ENCODE measurements at places on chromosomes 3 and 15.

DNA sequence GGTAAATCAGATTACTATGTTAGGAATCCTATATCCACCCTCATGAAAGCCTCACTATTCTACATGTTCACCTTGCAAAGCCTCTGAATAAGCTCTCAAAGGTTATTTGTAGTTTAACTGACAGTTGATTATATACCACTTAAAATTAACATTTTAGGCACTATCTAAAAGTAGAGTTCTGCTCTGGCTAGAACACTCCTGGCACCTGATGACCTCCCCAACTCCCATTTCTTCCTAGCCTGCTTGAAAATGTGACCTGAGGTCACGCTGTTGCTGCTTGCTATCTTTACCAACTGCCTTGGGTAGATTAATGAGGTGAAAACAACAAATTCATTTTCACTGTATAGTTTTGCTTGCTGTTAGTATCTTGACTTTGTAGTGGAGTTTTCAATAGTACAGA lies 220.7 kb downstream of the GBE1 start:
- no peak for DNase-seq

DNA sequence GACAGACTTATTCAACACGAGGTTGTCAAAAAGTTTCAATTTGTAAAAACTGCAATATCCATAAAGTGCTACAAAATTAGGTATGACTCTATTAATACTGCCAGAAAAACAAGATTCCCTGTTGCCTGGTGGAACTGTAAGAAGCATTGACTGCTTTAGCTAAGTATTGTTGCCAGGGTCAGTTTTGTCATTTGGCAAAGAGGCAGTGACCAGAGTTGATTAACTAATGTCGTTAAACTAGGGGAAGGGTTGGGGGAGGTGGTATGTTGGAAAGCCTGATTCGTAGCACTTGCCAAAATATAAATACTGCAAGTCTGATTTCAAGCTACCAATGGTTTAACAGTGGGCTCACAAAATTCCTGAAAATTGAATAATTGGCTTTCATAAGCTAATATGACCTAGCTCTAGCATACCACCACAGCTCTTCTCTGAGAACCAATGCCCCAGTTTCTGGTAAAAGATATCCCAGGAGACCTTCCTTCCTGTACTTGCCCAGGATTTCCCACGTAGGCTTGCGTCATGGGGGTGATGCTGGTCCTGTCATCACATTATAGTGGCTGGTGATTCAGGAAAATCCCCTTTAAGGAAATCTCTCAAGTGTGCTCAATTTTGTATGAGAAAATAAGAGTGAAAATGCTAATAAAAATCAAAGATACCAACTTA lies 266.4 kb upstream of the TBC1D5 start:
- DNase-seq = no peak

- no peak for DNase-seq
Measured at GRCh38 chr3:134496471-134497071, 10.7 kb downstream of the CEP63 start.

GRCh38 chr15:69758810-69759790 lies 306.5 kb downstream of the RPLP1 start:
- no peak for DNase-seq

DNA sequence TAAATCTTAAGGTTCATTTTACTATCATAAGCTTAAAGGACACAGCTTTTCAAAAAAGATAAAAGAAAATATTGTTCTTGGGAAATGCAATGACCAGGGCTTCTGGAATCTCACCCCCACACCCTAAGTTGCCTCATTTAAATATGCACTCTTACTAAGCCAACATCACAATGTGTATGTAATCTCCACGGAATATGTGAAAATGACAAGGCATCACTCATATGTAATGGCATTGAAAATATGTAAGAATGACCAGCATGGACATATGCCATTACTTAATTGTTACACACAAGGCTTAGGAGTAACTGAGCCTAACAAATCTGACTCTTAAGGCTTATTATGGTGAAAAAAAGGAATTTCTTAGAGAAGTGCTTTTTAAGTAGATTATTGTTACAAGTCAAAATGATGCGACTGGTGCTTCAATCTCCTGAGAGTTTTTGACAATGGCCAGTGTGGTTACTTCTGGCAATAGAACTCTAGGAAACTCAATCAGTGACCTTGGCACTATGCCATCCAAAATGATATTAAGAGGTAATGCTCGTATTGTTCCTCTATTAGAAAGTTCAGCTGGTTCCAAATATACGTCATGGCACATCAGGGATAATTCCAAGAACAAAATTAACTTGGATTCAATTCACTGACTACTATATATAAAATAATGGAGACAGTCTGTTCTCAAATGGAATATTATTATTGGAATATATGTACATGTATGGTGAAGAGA lies 290.0 kb upstream of the PLSCR5 start:
- no peak for DNase-seq

DNA sequence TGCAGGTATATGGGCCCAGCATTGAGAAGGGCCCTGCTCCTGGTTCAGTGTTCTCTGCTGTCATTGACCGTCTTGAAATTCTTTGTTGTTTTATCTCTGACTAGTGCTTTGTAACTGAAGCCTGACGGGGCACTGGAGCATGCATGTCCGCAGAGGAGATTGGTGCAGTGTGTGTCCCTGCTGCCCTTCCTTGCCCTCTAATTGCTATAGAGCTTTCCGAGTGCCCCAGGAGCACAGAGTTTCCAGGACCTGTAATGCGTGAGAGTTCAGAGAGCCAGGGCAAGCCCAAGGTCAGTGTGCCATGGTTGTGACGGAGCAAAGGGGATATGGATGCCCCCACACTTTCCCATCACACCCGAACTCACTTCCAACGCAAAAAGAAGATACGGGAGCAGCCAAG lies 174.3 kb upstream of the UBE3A start:
- DNase-seq = no peak

DNA sequence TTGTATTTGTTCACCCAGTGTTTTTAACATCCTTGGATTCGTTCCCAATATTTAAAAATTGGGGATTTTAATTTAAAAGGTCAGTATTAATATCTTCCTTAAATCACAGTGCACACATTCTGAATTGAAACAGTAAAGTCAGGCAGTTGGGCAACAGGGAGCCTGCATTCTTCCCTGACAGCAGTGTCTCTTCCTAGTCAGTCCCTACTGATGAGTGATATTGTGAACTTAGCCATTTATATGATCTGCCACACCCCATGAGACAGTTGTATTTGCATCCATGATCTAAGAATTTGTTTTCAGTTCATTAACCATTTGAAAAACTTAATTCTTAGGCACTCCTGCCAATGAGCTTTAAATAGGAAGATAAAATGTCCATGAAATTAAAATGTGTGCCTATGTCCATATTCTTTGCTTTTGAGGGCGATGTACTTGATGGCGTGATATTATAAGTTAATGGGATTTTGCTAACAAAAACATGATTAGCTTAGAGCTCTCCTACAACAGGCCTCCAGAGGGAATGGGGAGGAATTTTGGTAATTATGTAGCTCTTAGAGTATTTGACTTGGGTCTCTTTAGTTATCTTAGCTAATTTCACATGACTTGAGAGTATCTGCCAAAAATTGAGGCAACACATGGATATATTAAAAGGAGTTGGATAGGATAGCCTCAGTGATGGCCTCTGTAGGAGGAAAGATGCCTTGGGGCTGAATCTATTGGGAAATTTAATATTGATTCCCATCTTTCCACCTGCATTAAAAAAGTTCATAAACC lies 219.3 kb downstream of the PTPRG start:
- DNase-seq = no peak

GRCh38 chr3:16907243-16907642 lies 22.5 kb downstream of the PLCL2 start:
- no peak for DNase-seq

- peak; percentile 82 for DNase-seq
Measured at GRCh38 chr3:169147238-169148008, 516.1 kb downstream of the MECOM start.

GRCh38 chr3:54237788-54238502 lies 115.6 kb downstream of the CACNA2D3 start:
- no peak for DNase-seq

DNA sequence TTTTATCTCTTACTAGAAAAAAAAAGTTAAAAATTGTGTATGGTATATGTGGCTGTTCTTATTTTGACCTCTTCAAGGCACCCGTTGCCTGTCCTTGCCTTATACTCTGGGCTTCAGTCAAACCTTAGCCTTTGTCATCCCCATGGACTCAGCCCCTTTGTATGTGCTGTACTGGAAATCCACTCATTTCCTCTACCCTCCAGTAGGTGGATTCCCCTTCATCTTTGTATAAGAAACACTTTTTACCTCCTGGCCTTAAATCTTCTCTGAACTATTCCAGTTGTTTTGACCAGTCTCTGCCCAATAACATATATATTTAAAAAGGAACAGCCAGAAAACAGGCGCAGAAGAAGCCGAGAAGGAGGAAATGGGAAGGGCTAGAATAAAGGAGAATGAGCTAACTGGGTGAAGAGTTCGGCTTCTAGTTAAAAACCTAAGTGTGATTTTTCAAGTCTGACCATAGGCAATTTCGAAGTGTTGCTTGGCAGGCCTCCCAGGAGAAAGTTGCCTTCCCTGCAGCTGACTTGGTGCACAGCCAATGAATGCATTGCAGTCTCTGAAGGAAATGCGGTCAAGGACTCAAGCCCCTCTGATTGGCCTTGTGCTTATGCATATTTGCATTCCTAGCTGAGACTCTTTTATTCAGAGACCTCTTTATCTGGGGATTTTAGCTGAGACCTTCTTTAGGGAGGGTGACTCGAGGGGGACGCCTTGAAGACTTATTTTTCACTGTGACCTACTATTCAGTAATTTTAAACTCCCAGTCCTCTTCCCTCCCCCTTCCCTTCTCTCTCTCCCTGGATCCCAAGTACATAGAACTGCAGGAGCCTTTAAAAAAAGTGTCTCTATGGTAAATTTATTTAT lies 277.4 kb downstream of the ROBO1 start:
- peak; percentile 39 for DNase-seq

GRCh38 chr15:36133742-36134141 lies 445.7 kb upstream of the CDIN1 start:
- no peak for DNase-seq

DNA sequence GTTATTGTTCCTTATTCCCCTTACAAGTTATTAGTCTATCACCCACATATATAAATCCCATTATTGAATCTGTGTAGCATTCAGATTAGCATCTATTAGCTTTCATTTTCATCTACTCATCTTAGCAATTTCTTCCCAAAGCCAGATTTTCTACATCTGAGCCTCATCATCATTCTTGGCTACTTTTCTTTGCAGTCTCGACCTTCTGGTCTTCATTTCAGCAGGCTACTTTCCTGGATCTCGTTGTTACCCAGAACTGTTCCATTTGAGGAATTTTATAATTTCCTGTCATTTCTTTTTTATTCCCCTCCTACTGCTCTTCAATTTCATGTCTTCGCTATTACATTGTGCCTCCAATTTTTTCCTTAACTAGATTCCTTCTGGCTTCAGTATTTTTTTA lies 51.8 kb downstream of the SPRED1 start:
- DNase-seq = no peak

- DNase-seq = no peak
Measured at GRCh38 chr3:126151562-126152302, 28.7 kb downstream of the ALDH1L1 start.

DNA sequence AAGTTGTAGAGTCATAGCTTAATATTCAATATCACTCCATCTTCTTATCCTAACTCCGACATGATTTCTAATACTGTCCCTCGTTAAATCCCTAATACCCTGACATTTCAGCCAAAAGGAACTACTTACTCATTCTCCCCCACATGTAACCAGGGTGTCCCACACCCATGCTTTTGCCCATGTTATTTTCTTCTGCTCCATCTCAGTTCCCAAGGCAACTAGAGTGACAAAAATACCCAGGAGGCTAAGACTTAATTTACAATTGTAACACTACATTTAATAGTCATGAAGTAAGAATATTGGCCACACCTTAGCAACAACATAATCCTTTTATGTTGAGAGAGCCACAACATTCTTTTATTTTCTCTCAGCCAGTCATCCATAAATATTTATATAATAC lies 248.5 kb upstream of the TGFBR2 start:
- no peak for DNase-seq

DNA sequence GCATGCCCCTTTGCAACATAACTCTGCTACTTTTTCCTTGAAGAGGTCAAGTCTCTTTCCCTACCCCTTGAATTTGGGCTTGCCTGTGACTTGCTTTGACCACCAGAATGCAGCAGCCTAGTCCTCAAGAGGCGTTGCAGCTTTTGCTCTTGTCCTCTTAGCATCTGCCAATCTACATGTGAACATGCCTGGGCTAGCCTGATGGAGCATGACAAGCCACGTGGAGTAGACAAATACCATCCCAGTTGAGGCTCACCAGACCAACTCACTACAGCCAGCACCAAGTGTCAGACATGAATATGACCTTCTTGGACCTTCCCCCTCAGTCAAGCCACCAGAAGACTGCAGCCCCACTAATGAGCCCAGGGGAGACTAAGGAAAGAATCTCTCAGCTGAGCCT lies 32.9 kb downstream of the AMOTL2 start:
- DNase-seq = no peak

DNA sequence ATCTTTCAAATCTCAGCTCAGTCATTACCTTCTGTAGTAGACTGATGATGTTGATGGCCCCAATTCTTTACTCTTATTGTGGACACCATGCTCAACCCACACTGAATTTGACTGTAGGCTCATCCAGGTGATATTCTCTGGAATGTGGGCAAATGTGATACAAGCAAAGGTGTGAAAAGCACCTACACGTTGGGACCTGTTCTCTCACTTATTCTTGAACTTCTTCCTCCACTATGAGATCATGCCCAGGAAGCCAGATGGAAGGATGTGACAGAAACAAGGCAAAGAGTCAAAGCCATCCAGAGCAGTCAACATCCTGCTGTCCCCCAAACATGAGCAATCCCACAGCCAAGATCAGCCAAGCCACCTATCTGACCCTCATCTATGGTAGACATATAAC lies 471.2 kb upstream of the UBE2E2 start:
- DNase-seq = no peak

DNA sequence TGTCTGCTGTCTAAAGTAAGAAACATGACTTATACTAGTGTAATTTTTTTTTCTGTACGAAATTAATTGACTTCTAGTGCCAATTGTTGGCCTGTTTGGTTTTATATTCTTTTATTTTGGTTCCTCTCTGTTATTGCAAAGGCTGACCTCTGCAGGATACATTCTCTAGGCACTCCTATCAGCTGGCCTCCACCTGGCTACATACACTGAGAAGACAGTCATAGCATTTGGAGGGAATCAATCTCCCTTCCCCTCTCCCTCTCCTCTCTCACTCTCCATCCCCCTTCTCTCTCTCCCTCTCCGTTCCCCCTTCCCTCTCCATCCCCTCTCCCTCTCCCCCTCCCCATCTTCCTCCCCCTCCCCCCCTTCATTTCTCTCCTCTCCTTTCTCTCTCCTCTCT lies 116.7 kb downstream of the MCTP2 start:
- no peak for DNase-seq

- DNase-seq = no peak
Measured at GRCh38 chr3:16875876-16876550, 8.7 kb upstream of the PLCL2 start.

- DNase-seq = no peak
Measured at GRCh38 chr15:70151462-70151861, 53.7 kb upstream of the TLE3 start.
